ENCODE measurements at places on chromosomes 7 and 10.
A peak's percentile ranks its signal among the peaks of the same experiment; 100 is the strongest.

DNA sequence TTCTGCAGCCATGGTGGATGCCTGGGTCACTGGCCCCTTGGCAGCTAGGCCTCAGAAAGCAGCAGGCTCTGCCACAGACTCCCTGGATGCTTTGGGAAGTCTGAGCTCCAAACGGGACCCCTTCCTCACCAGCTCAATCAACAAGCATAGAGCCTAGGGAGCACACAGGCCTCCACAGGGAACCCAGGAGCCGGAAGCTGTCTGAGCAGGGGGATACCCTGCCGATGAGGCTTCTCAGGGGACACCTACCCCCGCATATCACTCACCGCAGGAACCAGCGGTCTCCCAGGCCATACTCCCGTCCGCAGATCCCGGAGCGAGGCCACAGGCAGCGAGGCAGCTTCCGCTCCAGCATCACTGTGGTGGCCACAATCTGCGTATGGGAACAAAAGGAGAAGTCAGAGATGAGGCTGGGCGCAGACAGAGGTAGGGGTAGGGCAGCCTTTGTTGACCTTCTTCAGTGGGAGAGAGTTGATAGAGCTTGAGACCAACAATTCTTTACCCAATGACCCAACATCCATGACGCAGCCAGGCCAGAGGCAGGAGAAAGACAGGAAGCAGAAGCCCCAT lies 13.4 kb downstream of the TRPV6 start:
- no peak for DNase-seq

GRCh38 chr10:110932505-110933180 lies 13.2 kb downstream of the SHOC2 start:
- no peak for DNase-seq

DNA sequence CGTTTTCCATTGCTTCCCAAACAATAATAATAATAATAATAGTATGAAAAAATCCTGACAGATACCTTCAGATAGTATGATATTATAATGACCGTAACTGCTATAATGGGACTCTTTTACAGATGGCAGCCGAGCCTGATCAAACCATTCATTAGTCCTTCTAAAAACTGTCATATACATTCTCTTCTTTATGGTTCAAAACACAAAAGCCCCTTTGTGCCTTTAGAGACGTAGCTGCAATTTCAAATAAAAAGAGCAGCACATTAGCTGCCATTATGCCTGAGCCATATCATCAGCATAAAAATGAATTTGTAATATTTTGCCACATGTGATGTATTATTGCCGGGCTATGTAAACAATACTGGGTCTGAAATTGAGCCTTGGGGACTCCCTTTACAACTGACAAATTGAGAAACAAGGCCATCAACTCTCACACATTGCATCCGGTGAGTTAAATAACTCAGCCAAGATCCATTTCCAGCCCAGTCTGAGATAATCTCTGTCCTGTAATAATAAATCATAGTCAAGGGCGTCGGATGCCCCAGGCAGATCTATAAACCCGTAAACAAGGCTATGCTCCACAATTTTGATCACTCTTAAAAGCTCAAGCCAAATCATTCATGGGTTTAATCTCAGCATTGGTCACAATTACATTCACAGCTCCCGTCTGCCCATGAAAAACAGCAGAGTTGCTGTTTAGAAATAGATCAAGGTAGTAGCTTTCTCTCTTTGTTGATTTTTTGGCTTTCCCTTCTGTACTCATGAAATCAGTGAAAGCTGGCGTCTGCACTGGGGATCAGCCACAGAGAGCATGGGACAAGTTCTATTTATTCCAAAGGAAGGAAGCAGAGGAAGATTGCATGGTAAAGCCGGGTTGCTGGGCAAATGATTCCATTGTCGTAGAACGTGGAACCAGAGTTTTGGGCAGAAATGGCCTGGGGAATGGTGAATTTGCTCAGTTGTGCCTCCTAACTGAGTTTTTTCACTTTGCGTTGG lies 150.1 kb upstream of the BMPER start:
- DNase-seq = no peak

- DNase-seq = no peak
Measured at GRCh38 chr7:2527505-2528467, 8.2 kb downstream of the LFNG start.

DNA sequence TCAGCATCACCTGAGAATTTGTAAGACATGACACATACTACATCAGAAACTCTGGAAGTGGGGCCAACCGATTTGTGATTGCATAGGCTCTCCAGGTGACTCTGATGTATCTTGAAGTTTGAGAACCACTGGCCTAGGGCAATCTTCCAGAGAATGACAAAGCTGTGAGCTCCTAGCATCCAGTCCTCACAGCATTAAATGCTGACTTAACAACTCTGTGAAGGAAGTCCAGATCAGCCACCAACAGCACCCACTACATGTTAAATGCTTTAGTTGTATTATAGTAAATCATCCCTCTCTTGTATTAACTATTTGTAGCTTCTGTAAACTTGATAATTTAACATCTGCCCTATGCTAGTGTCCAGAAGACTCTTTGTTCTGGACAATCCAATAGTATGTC lies 636.5 kb upstream of the STEAP1 start:
- DNase-seq = no peak

GRCh38 chr10:97427571-97428179 lies 1.7 kb downstream of the PGAM1 start:
- peak; percentile 64 for DNase-seq

GRCh38 chr7:128172151-128172550 lies 68.9 kb upstream of the LEP start:
- DNase-seq = no peak

DNA sequence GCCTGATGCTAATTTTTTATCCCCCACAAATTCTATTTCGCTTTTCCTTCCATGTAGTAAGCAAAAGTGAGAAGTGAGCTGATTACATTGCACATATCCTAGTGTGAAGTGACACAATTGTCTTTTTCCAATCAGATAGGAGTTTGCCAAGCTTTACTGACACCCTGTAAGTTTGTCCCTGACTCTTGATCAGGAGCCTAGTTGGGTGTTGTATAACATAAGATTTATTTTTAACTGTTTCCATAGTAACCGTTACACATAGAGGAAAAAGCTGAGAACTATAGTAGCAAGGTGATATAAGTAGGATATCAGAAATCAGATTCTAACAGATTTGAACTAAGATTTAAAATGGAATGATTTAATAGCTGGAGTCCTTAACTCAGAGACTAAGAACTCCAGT lies 31.2 kb downstream of the EXOC4 start:
- no peak for DNase-seq

DNA sequence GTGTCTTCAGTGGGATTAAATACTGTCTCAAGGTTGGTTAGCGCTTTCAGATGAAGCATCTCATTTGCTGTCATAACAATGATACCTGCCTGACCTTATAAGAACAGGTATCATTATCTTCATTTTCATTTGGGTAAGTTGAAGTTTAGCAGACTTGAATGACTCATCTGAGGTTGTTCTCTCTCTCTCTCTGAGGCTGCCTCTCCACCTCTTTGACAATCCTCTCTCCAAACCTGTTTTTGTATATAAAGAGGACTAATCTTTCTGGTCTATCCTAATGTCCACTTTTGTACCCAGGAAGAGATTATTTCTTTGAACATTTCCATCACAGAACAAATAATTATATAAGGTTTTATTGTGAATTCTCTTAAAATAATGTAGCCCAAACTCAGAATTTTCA lies 291.4 kb downstream of the KLF6 start:
- no peak for DNase-seq

DNA sequence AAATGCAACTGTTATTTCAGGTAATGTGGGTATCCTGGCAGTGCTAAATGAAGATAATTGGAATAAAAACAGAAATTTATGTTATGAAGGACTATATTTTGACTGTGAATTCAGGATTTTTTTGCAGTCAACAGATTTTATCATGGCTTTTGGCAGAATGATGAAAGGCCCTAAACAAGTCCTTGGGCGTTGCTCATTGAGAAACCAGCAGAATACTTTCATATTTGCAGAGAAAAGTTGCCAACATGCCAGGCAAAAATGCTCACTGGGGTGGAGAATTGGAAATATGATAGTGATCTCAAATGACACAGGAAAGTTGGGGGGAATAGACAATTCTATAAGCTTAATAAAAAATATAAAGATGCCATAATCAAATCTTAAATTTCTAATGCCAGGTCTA lies 121.1 kb downstream of the GPR85 start:
- no peak for DNase-seq

- no peak for DNase-seq
Measured at GRCh38 chr10:34231441-34232180, 583.5 kb downstream of the PARD3 start.

- DNase-seq = peak; percentile 64
Measured at GRCh38 chr7:110442381-110442837, 648.5 kb upstream of the LRRN3 start.

GRCh38 chr10:103066141-103067098 lies 126.7 kb downstream of the NT5C2 start:
- DNase-seq = no peak

DNA sequence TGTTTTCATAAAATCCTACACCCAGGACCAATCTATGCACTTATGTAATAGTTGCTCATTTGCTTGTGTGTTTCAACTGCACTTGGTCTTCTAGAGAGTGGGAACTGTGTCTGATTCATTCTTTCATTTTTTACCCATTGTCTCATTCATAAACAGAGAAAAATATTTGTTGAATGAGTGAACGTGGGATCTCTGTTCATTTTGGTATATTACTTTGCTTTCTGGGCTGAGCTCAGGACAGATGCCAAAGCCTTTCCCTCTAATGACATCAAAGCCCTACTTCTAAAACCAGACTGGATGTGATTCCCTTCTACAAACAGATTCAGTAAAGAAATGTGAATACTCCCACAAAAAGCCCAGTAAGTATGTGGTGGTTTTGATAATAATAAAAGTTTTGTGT lies 145.2 kb downstream of the ST7 start:
- DNase-seq = no peak

DNA sequence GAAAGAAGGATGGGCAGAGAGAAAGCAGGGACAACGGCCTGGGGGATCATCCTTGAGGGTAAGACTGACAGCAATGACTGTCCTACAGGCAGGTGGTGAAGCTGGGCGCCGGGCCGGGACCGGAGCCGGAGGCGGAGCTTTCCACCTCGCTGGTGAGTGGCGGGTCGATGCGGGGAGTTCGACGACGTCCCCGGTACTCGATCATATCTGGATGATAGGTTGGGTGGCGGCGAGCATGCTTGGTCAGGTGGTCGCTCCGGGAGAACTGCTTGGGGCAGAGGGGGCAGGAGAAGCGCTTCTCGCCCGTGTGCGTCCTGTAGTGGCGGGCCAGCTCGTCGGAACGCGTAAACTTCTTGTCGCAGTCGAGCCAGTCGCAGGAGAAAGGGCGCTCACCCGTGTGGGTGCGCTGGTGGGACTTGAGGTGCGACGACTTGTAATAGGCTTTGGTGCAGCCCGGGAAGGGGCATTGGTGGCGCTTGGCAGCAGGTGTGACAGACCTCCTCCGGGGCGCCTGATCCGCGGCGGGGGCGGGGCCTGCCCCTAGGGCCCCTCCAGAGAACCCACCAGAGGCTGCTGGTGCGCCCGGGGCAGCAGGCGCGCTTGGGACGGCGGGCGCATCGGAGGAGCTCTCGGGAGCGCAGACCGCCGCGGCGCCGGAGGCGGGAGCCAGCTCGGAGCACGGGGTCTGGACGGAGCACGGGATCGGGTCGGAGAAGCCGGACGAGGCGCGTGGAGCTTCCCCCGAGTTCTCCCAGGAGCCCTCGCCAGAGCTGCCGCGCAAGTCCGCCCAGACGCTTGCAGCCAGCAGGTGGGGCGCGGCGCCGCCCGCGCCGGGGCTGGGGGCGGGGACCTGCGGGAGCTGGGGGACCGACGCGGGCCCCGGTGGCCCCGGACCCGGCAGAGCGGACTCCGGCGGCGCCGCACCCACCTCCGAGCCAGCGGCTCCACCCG lies 752 bp downstream of the KLF14 start:
- DNase-seq = no peak

- no peak for DNase-seq
Measured at GRCh38 chr7:94422827-94423460, 28.2 kb downstream of the COL1A2 start.

DNA sequence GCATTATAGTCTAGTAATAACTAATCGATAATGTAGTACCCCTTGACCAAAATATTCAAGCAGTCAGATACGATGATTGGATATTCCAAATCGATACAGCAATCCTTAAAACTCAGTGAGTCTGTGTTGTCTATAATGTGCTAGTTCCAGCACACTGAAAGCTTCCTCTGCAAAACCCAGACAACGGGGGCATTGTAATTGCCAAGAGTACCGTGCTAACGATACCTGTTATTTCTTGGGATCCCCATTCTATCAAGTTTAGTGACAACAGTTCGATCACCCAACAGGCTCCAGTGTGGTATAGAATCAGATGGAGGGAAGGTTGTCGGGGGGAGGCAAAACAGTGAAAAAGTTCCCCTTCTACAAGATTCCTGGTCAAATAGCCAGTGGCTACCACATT lies 865 bp downstream of the ZNF438 start:
- no peak for DNase-seq

- no peak for DNase-seq
Measured at GRCh38 chr7:999149-999879, 16.3 kb downstream of the CYP2W1 start.

DNA sequence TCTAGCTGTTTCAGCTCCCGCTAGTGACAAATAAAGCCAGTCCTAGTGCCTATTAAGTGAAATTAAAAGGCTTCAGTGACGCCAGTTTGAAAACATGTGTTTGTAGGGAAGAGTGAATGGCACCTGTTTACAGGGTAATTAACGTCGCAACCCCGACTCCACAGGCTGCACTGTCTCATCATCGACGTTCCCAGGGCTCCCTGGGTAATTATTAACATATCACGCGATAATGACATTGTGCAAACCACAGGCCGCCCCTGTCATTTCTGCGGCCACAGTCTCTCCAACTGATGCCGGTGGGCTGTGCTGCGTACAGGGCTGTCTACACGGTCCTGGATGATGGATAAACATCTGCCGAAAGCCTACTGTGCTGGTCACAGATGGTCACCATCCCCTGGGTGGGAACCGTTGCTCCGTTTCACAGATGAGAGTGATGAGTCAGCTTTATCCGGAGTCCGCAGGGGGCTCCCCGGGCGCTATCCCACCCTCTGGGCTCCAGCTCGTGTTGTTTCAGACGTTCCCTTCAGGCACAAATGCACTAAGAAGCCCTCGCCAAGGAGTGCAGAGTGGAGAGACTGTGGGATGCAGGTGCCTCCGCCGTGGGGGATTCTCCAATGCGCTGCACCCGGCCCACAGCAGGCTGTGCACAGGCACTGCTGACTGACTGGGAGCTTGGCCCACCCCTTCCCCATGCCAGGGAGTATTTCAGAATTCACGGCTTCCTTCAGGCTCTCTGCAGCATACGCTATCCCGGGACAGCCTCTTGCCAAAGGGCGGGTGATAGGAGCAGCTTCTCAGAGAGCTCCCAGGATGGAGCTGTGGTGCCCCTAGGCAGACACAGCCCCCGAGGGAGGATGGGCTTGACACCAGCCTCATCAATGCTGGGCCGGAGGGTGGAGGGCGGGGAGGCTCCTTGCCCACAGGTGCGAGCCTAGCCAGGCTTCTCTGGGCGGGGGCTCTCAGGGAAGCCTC lies 491.8 kb upstream of the FOXK1 start:
- no peak for DNase-seq

DNA sequence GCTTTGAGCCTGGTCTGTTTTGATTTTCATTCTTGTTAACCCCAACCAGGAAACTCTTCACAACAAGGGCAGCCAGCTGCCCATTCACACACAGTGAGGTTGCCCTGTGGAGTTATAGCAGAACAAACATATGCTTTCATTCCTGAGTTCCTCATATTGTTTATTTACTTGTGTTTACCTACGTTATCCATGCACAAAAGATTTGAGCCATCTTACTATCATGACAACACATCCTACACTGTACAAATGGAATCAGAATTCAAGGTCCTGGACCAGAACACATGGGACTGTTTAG lies 21.7 kb upstream of the BMPER start:
- no peak for DNase-seq
